ENCODE measurements at places on chromosomes 2 and 18.

DNA sequence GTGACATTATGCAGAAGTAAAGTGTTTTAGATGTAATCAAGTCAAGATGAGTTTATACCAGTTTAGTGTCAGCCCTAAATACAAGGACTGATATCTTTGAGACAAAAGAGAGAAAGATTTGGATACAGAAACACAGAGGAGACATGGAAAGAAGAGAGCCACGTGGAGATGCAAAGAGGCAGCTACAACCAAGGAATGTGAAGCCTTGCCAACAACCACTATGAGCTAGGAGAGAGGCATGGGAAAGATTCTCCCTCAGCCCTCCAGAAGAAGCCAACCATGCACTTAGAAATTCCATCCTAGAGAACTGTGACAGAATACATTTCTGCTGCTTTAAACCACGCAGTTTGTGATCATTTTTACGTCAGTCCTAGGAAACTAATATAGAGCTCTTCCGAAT, 217.2 kb downstream of the DOK6 start:
- no peak for DNase-seq

DNA sequence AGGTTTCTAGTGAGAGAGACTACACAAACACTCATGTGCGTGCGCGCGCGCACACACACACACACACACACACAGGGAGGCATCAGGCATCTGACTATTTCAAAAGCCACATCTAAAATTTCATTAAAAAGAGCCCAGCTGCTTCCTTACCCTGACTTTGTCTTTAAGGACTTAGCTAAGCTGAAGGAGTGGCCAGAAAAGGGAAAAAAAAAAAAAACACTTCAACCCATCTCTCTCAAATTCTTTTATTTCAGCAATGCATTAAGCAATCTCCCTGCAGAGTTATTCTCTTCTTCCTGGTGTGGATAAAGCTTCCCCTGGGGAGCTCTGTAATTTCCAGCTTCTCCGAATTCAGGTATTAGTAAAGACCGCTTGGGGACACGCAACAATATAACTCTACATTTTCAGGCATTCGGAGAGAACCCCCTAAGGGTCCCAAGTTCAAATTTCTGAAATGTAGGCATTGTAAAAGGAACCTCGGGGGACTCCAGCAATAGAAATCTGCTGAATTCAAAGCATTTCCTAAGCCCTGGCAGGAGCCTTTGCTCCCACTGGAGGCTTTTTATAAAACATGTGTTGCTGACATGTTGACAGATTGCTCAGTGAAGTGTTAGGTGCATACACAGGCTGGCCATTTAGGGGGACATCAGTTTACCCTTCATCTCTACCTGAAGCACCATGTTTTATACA, 67.0 kb downstream of the ZNF521 start:
- no peak for DNase-seq

GRCh38 chr18:8177330-8178016, 431.8 kb upstream of the RAB12 start:
- no peak for DNase-seq

- DNase-seq, result no peak
These were observed 863 bp downstream of the ECEL1 start for GRCh38 chr2:232486558-232487384.

- no peak for DNase-seq
These were observed 59.7 kb upstream of the NABP1 start for GRCh38 chr2:191618046-191618780.
